ENCODE measurements at places on chromosomes 5 and 9.

DNA sequence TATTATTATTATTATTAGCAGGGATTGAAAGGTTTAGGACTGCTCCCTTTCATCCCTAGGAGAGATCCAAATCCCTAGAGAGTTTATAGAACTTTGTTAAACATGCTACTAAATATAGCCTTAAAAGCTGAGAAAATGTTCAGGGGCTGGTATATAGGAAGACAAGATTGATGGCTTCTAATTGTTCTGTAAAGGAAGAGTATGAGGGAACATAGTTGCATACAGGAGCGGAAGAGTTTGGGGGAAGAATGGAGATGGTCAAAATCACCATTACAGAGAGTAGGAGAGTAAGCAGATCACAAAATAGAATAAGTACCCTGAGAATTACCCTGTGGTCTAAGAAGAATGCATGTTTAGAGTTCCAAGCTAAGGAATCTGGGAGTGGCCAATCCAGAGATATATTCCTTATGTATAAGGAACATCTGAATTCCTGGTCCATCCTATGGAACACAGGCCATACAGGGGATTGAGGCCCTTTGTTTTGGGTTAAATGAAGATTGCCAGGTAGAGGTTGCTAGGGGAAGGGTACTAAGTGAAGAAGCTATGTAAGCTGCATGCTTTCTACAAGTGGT lies 158.0 kb upstream of the APC start:
- no peak for DNase-seq

GRCh38 chr9:129840034-129840433 lies 4.8 kb downstream of the USP20 start:
- no peak for DNase-seq

GRCh38 chr9:135403733-135404450 lies 75.7 kb upstream of the PPP1R26 start:
- DNase-seq: no peak

- no peak for DNase-seq
Measured at GRCh38 chr5:115109840-115110239, 59.9 kb downstream of the TRIM36 start.

- DNase-seq: no peak
Measured at GRCh38 chr9:112562235-112562958, 75.8 kb downstream of the KIAA1958 start.

Data from stimulated activated CD4-positive, alpha-beta T cell treated with anti-CD3 and anti-CD28 coated beads, Interleukin-1b, Interleukin-23, amount 100 ng/mL, for 4 hours (primary cell).